ENCODE measurements at places on chromosomes 5 and 9.

DNA sequence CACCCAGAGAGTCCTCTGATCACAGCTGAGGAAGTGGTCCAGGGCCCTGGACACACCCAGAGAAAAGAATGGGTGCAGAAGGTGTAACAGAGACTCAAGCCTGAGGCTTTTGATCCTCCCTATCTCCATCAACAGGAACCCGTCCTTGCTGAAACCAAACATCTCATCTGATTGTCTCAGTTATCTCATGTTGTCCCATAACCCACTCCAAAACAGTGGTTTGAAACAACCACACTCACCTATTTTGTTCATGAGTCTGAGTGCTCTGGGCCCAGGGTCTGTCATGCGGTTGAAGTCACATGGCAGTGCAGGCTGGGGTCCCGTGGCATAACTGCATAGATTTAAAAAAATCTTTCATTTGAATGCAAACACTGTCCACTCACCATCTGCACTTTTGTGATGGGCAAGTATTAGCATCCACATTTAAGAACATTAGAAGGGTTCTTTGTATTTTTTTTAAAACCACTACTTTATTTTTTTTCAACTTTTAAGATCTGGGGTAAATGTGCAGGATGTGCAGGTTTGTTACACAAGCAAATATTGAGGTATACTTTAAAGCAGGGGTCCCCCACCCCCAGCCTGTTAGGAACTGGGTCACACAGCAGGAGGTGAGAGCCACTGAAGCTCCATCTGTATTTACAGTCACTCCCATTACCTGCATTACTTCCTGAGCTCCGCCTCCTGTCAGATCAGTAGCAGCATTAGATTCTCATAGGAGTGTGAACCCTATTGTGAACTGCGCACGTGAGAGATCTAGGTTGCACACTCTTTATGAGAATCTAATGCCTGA, 255.8 kb downstream of the ROR2 start:
- no peak for DNase-seq

DNA sequence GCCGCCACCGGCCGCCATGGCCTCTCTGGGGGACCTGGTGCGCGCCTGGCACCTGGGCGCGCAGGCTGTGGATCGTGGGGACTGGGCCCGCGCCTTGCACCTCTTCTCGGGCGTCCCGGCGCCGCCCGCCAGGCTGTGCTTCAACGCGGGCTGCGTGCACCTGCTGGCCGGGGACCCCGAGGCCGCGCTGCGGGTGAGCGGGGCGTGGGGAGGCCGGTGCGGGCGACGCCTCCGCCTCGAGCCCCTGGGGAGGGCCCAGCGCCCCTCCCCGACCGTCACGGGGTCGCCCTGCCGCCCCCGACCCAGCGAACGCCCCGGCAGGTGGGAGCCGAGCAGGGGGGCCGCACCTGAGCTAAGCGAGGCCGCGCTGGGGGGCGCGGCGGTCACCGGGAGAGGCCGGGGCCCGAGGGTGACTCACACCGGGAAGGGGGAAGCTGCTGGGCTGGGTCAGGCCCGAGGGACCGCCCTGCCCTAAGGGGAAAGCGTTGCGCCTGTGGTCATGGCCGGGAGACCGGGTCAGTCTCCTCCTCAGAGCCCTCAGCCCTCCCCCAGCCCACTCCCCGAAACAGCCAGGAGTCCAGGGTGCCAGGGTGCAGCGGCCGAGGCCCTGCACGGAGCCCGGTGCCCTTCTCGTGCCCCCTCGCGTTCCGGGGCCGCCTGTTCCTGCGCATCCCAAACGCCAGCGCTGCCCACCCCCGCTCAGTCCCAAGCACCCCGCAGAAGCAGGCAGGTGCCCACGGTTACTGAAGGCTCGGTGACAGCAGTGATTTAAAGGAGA, 510 bp downstream of the NOXA1 start:
- no peak for DNase-seq

DNA sequence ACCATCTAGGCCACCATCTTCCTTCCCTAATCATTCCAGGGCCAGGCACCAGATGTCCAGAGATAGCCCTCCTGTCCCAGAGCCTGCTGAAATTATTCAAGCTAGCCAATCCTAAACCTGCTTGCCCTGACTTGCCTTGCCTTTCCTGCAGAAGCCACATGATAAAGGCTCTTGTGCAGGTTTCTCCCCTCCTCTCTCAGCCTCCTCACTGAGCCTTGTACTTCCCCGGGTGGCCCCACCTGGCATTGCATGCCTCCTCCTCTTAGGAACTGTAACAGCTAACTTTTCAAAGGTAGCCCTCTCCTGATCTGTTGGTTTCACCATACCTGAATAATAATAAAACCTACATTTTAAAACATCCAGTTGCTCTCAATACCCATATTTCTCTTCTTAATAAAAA, 42.6 kb downstream of the DIRAS2 start:
- DNase-seq: no peak

- DNase-seq: no peak
These were observed 59.3 kb downstream of the CAST start for GRCh38 chr5:96721351-96721977.

DNA sequence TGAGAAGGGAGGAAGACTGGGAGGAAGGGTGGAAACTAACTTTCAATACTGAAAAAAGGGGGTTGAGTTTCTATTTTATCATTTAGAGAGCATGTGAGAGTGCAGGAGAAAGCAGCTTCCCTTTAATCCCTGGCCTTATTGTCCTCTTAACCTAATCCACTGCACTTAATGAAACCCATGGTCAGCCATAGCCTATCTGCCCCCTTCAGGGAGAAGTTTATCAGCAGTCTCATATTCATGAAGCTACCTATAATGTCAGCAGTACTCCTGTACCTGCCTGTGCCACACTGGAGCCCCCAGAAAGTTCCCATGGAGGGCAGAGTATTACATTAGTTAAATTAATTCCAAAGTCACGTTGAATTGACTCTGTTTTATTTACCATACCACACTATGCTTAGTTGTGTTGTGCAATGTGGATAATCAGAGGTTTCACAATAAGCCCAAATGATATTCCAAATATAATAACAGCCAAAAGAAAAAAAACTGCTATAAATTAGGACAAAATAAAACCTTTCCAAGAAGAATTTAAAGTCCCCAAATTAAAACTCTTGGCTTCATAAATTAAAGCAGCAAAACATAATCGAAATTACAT, 62.9 kb downstream of the MUSK start:
- DNase-seq: no peak
